Caco-2 (cell line): ENCODE measurements at places on chromosomes 13 and 19. TPM values are rescaled to one million over a fixed set of nuclear protein-coding genes. Genes with fewer than 3 reads are reported as not detected.

DNA sequence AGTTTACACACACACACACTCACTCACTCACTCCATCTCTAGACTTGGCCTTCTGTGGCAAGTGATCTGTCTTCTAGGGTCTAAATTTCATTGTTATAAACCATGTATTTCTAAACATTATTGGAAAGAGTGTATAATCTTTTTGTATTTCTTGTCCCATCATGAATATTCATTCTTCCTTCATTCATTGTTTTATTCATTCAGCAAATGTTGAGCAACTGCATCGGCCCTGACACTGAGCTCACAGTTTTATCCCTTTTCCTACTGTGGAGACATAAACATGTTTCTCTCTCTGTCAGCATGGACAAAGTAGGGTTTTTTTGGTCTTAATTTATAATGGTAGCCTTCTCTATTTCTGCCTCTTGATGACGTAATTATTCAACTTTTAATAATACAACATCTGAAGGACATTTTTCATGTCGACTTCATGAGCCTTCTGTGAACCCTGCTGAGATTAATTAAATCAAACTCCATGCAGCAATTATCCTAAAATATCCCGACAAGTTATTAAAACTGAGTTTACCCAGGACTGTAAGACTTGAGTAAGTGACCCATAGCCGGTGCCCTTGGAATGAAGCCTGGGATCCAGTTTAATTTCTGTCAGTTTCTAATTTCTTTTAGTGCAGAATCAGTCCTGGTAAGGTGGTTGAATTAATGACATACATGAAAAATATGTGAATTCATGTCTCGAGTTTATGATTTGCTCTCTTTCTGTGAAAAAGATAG, 7.3 kb downstream of the SPATA13 start:
- no peak overlapping the region for H3K27ac ChIP-seq
- H3K4me1 ChIP-seq = peaks cover under 1% of the 10 kb centered on the region; the same call in 1 of the 2 replicates
- peaks cover 2% of the 10 kb centered on the region for H3K36me3 ChIP-seq
- H3K27me3 ChIP-seq = no peaks in the 10 kb centered on the region

Gene NAPSA
- 1.2 and 1.6 TPM in 2 replicates for total RNA-seq

DNA sequence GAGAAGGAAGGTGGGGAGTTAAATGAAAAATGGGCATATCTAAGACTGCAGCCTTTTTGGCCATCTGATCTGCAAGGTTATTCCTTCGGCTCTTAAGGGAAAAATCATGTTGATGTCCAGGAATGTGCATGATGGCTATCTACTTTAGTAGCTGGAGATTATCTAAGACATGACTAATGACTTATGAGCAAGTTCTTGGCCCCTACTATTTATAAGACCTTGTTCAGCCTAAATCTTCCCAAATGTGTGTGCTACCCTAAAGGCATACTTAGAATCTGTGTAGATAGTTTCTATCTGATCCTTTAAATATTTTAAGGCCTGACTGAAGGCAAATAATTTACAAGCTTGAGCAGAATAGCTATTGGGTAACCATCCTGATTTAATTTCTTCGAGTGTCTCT, 41.8 kb upstream of the CD177 start:
- no peak overlapping the region for H3K4me3 ChIP-seq
- no peak overlapping the region for H3K27ac ChIP-seq
- no peaks in the 10 kb centered on the region for H3K36me3 ChIP-seq

DNA sequence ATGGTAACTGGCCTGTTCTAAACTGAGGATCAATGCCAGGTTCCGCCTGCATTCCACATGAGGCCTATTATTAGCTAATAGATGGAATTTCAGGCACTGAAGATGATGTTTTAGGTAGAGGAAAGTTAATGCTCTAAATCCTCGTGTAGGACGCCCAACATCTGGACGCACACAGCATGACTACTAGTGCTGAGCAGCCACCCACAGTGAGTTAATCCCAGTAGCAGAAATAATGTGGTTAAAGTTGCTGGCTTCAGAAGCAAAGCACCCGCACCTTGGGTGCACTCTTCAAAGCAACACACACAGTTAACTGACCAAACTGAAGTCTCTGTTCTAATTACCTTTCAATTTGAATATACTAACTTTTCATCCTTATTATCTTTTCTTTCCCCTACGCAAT, 150.6 kb downstream of the DIAPH3 start:
- H3K27ac ChIP-seq = no peak overlapping the region
- DNase-seq = no peak
- H3K27me3 ChIP-seq = no peaks in the 10 kb centered on the region
- H3K36me3 ChIP-seq = no peaks in the 10 kb centered on the region
- peaks cover 8% of the 10 kb centered on the region; the same call in 1 of the 2 replicates for H3K4me1 ChIP-seq

Gene CCL25
- not detected in 2 replicates for total RNA-seq
